ENCODE measurements at places on chromosomes 1 and 21.

GRCh38 chr1:233372218-233373120 is 44.9 kb downstream of the MAP3K21 start:
- peak; percentile 68 for DNase-seq

- peak; percentile 52 for DNase-seq
Measured at GRCh38 chr1:163337631-163338030, 15.9 kb downstream of the NUF2 start.

GRCh38 chr1:218760601-218761570 is 412.8 kb upstream of the LYPLAL1 start:
- no peak for DNase-seq

GRCh38 chr1:30263888-30264671 is 459.3 kb downstream of the MATN1 start:
- no peak for DNase-seq

GRCh38 chr1:183147735-183148134 is 38.3 kb upstream of the LAMC2 start:
- DNase-seq: no peak

DNA sequence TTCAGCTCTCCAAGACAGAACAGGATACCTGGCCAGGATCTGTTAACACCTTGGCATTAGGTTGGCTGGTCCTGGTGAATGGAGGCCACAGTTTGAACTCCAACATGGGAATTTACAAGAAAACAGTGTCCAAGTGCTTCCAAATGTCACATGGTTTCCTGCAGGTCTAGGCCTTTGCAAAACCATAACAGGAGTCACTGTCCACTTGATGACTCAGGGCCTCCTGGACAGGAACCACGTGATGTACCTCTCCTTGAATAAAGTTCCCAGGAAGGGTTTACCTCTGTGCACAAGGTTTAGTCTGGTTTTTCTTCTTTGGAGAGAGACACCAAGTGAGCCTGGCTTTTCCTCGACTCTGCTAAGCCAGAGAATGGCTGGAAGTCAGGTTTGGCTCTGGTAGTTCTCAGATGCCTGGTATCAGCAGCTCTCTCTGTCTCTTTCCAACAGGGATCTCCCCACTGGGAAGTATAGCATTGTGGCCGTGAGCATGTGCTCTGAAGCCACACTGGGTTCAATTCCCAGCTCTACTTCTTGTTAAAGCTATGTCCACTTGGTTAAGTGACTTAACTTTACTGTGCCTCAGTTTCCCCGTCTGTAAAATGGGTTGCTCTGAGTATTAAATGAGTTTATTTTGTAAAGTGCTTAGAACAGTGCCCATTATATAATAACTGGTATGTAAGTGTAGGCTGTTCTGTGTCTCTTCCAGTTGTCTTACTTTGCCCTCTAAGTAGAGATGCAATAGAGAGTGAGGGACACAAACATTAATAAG is 27.3 kb upstream of the TMEM61 start:
- DNase-seq: no peak

- DNase-seq: no peak
Measured at GRCh38 chr21:44718571-44718970, 7.2 kb upstream of the TSPEAR start.

DNA sequence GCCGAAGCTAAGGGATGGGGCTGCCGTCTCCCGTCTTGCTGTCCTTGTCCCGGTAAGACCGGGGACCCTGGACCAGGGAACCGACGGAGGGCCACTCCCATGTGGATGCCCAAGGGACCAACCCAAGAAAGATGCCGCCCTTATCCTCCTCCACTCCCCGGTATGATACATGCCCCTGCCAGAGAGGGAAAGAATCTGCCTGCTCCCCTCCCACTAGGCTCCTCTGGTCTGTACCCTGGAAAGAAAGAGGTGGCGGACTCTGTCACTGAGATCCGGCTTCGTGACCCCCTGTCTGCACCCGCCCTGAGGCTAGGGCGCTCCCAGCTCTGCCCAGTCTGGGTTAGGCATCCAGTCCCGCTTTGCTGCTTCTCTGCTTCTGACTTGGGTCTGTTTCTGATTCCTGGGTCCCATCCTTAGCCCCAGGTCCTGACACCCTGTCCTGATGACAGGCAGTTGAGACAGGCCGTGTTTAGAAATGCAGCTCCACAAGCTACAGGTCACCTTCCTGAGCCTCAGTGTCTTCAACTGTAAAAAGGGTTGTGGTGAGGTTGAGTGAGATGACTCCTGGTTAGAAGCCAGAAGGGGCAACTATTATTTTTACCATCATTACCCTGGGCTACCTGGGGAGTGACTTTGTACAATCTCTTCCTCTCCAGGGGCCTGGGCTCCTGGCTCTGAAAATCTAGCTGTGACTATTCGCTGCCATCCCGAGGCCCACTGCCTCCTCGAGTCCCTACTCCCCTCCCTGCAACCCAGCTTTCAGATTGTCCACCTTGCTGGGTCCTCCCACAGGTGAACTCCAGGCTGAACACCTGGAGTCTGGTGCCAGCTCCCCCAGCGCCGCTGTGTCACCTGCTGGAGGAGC is 3.7 kb downstream of the MATN1 start:
- DNase-seq: no peak

GRCh38 chr21:14321042-14321441 is 61.9 kb downstream of the HSPA13 start:
- no peak for DNase-seq

DNA sequence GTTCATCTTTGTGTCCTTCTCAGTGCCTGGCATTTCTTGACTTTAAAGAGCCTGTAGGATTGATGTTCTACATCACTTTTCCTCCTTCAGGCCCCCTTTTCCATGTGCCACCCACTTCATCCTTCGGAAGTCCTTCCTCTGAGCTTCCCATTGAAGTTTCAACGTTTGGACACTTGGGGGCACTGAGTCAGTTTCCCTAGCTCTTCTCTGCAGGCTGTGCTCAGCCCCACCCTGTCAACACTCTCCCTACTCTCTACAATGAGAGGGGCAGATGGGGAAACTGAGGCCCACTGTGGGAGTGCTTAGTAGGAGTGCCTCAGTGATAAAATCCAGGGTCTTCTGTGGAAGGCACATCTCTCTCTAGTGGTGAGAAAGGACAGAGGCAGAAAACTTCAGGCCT is 11.9 kb downstream of the KCNJ10 start:
- no peak for DNase-seq

DNA sequence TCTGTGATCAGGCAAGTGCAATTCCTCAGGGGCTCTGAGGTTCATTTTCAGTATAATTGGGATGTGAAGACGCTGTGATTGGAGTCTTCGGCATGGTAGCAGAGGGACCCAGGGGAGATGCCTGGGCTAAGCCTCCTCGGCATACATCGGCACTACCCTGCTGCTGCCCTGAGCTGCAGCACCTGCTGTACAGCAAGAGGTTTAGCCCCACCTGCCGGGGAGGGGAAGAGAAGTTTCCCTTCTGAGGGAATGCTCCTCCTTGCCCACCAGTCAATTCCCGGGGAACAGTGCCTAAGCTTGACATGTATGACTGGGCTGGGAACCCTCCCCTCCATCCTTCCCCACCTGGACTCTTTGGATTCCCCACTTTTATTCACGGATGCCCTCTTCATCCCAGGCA is 24.9 kb downstream of the CNIH3 start:
- no peak for DNase-seq

DNA sequence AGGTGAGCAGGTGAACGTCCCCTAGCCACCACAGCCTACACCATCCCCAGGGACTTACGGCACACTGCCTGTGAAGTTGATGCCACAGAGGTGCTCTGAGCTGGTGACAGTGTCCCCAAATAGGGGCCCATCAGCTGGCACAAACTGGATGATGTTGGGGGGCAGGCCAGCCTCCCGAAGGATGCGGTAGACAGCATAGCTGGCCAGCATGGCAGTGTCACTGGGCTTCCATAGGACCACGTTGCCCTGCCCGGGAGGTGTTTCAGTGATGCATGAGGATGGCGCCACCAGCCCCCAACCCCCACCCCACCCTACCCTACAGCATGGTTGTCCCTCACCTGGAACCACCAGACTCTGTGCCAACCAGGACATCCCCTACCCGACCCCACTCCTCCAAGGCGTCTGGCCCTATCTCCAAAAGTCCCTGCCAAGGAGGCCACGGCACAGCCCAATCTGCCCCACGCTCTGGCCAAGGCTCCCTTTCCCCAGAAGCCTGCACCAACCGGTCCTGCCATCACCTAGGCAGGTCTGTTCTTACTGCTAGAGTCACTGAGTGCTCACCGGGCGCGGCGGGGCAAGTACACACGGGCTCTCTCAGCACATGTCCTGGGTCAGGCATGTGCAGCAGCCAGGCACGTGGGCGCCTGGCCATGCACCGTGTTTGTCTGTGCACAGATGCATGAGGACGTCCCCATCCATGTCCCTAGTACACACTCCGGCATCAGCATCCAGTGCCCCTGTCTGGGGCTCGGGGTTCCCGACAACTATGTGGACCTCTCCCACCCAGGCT is 20.5 kb downstream of the ALDH4A1 start:
- no peak for DNase-seq

GRCh38 chr1:14334336-14335176 is 263.9 kb upstream of the KAZN start:
- no peak for DNase-seq

- DNase-seq: no peak
Measured at GRCh38 chr1:16351456-16351993, 755 bp downstream of the FBXO42 start.

DNA sequence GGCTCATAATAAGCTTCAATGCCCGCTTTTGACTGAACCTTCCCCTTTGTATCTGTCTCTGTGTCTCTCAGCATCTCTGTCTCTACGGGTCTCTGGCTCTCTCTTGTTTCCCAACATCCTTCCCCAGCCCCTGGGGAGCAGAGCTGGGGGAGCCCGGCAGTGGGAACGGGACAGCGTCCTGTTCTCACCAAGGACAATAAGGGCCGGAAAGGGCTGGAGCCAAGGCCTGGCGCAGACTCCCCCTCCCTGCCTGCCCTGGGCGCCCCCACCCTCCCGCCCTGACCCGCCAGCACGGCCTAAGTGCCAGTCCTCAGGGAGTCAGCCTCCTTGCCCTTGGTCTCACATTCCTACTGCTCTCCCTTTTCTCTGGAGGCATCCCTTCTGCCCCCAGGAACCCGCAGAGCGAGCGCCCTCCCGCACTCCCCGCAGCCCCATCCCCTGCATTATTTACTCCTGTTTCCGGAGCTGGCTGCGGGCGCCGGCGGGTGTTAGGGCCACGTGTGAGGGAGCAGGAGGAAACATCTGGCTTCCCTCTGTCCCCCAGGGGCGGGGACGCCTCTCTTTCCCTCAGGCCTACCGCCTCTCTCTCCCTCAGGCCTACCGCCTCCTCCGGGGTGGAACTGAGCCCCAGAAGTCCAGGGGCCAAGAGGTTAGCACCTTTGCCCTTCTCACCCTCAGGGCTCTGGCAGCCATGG is 6.5 kb downstream of the KRTCAP2 start:
- no peak for DNase-seq

DNA sequence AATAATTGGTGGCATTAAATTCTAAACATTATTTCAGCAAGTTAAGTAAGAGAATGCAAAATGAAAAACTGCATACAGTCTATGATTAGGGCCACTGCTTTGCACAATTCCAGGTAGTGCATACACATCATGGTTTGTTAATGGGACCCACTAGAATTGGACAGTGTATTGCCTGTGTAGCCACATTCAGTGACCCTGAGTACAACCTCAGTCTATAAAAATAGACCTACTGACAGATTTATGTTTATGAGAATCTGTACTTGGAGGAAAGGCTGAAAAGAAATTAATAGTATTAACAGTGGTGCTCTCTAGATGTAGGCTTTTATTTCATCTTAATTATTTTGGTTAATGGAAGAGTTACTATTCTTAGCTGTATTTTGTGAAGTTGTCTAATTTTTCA is 18.8 kb downstream of the UAP1 start:
- no peak for DNase-seq

DNA sequence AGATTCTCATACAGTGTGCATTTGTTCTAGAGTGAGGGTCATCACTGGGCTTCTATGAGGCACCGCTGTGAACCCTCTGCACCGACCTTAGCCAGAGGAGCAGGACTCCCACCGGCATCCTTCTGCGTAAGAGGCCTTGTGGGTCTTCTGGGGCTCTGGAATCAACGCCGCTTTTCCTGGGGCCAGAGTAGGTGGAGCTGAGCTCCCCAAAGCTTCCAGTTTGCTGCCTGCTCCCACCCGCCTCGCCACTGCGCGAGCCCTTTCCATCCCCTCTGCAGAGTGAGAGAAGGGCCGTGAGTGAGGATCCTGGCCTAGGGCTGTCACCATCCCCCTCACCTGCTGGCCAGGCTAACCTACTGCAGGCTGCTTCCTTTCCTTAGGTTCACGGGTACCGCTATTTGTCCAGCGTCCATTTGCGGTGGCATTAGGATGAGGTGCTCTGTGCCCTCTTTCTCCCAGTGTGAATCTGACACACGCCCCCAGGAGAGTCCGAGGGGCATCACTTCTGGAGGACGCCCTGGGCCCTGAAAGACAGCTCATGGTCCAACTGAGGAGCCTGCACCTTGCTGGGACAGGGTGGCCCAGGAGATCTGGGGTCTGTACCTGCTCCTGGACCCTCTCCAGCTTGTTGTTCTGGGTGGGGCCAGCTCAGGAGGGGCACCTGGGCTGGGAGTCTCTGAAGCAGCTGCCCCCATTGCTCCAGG is 36.2 kb downstream of the UMODL1 start:
- DNase-seq: no peak

GRCh38 chr1:145720556-145720877 is 1.2 kb downstream of the CD160 start:
- peak; percentile 23 for DNase-seq

GRCh38 chr1:20421441-20421840 is 64.6 kb downstream of the CAMK2N1 start:
- DNase-seq: no peak

DNA sequence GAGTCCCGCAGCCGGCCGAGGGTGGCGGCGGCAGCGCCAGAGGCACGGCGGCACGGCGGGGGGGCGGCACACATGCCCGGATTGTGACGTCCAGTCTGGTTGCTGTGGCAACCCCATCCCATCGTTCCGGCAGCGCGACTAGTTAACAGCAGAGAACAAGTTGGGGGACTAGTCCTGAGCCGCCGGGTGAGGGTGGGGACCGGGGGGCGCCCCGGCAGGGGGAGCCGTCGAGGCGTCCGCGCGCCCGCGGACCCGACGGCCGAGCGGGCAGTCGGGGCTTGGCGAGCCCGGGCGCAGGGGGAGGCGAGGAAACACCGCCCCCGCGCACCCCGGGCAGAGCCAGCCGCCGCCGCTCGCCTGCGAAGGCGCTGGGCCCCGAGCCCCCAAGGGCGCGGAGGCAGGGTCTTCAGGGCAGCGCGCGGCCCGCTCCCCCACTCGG is at the start of gene CHD5:
TSS of gene CHD5 (minus strand) at position 54 of the 439 bp plus-strand sequence. CDS start 298 bp downstream, outside the sequence.
- no peak for DNase-seq

- no peak for DNase-seq
Measured at GRCh38 chr1:112927462-112927990, 28.5 kb downstream of the SLC16A1 start.

GRCh38 chr1:48793863-48794262 is 17.2 kb upstream of the BEND5 start:
- DNase-seq: no peak

- peak; percentile 85 for DNase-seq
Measured at GRCh38 chr1:119279456-119280381, 88.9 kb upstream of the HAO2 start.

GRCh38 chr1:48341221-48341620 is 118.7 kb downstream of the SLC5A9 start:
- no peak for DNase-seq

DNA sequence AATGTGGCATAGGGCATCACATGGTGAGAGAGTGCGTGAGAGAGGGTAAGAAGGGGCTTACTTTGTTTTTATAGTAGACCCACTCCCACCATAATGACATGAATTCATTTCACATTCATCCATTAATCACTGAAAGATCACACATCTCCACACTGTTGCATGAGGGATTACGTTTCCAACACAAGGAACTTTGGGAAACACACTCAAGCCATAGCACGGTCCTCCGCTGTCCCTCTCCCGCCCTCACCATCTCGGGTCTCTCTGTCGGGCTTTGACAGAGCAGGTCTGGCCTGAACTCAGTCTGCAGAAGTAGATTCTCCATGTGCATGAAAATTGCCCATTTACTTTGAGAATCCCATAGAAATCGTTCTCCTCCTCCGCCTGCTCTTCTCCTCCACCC is 312.2 kb downstream of the MATN1 start:
- DNase-seq: no peak
